ENCODE measurements at places on chromosomes 11 and 22.

DNA sequence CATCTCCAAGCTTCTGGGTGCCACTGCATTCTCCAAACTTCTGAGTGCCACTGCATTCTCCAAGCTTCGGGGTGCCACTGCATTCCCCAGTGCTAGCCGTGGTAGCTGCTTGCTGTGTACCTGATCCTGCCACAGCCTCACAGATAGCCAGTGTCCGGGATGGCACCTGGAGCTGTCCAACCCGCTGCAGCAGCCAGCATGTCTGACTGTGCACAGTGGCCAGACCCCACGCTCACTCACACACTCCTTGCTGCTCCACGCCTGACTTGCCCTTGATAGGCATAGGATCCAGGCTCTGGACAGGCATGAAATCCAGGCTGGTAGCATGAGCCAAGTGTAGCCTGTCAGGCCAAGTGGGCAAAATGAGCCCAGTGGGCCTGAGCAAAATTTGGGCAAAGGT is 465.0 kb downstream of the GUCY1A2 start:
- DNase-seq, result no peak

DNA sequence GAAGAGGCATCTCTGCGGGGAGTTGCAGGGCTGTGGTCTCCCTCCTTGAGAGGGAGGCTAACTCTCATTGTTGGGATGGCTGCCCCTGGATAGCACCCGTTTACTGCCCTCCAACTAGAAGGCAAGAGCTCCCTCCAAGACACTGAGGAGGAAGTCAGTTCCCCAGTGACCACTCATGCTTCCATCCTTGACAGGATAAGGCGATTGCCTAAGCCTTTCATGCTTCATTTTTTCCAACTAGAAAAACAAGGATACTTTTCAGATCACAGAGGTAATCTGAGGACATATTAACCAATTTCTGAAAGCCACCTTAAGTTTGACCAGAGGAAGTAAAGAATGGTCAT is 186.6 kb downstream of the MAML2 start:
- DNase-seq, result no peak

- no peak for DNase-seq
Observed at GRCh38 chr11:119626197-119626841, 102.7 kb downstream of the NECTIN1 start.

DNA sequence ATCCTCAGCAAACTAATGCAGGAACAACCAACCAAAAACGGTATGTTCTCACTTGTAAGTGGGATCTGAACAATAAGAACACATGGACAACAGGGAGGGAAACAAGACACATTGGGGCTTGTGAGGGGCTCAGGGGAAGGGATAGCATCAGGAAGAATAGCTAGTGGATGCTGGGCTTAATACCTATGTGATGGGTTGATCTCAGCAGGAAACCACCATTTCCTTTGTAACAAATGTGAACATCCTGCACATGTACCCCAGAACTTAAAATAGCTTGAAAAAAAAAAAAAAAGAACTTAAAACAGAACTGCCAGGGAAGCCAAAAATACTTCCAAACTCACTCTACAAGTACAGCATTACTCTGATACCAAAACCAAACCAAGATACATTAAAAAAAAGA is 33.8 kb downstream of the CASP4 start:
- DNase-seq, result no peak

DNA sequence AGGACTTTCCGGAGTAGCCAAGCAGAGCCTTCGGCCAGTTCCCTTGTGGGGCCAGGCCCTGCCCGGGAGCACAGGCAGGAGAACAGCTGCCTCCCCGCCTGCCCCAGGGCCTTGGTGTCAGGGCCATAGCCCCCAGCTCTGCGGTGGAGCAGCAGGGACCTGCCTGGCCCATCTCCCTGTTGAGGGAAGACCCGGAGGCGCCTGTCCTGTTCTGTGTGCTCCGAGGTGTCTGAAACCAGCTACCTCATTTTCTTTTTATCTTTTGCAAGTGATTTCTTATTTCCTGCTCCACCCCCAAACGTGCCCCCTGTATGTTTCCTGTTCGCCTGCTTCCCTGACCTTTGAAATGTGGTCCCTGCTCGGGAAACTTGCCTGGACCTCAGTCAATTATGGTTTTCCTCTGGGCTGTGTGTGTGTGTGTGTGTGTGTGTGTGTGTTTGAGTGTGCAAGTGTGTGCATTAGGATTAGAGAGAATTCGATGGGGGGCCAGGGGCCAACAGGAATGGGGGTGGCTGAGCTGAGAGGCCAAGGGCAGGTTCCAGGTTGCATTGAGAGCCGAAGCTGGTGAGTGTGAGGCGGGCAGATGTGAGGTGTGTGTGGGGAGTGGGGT is 19.1 kb downstream of the LRP5 start:
- peak; percentile 92 for DNase-seq

GRCh38 chr11:47124675-47125074 is 52.0 kb downstream of the ARFGAP2 start:
- DNase-seq, result no peak

- DNase-seq, result no peak
Observed at GRCh38 chr11:67664696-67665540, 9.5 kb downstream of the ALDH3B2 start.

- no peak for DNase-seq
Observed at GRCh38 chr11:26572770-26573402, 823 bp upstream of the MUC15 start.

GRCh38 chr22:20180245-20180630 is 29.4 kb upstream of the CCDC188 start:
- DNase-seq, result no peak

DNA sequence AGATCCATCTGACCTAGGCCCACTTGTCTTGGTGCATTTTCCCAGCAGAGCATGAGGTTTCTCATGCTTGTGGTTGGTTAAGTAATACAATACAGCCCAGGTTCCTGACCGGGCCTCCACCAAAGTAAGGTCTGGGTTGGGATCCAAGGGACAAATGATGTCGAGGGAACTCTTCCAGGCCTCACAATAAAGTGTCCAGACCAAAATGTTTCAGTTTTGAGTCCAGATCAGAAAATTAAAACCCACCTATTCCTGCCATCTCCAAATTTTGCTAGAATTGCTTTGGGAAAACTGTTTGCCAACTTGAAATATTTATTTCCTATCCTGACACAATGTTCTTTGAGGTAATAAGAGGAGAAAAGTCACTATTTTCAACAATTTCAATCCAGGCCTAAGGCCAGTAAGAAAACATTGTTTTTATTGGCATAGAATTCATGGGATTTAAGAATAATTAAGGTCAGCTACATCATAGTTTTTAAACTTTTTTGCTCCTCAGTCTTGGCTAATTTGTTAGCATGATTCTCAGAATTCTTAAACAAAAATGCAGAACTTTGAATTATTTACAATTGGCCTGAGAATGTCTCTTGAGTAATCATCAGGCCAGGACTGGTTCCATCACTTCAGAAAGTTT is 51.4 kb downstream of the ME3 start:
- no peak for DNase-seq

GRCh38 chr11:62340269-62340901 is 3.1 kb downstream of the ASRGL1 start:
- DNase-seq, result peak; percentile 77

- DNase-seq, result peak; percentile 9
Observed at GRCh38 chr22:21000207-21000986, 1.5 kb downstream of the THAP7 start.

GRCh38 chr11:72816404-72816990 is 2.3 kb downstream of the ATG16L2 start:
- no peak for DNase-seq

DNA sequence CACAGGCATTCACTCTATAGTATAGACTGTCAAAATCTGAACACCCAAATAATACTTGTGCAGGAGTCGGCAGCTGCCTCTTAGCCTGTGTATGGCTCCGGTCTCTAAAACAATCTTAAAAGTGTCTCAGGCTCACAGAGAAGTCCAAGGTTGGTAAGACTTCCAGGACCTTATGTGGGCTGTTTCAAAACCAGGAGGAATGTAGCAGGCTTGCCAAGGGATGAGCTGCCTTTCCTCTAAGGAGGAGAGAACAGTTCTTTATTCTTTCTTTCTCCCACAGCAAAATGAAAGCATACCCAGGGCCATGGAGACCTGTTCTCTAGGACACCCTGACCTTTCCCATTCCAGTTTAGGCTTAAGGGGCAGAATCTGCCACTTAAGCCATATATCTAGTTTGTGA is 176.5 kb downstream of the TRPC6 start:
- no peak for DNase-seq

DNA sequence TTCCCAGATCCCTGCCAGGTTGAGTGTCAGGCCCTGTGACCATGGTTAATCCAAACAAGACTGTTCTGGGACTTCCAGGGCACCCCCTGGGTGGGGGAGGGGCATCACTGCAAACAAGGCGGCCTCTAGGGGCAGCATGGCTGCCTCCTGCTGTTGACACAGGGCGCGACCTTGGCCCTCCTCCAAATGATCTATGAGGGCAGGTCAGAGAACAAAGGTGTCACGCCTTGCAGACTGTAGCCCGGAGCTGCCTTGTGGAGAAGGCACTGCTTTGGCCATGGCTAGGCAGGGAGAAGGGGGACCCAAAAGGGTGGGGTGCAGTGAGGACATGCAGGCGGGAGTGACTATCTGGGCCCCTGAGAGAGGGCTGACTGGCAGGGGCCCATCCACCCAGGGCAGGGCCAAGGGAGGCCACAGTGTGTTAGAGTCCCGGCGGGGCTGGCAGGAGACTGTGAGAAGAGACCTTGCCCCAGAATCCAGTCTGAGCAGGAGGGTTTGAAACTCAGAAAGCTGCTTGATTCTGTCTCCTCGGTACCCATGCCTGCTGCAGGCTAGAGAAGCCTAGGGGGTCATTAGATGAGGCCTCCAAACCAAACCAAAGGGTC is 35.6 kb downstream of the KCNC1 start:
- no peak for DNase-seq

DNA sequence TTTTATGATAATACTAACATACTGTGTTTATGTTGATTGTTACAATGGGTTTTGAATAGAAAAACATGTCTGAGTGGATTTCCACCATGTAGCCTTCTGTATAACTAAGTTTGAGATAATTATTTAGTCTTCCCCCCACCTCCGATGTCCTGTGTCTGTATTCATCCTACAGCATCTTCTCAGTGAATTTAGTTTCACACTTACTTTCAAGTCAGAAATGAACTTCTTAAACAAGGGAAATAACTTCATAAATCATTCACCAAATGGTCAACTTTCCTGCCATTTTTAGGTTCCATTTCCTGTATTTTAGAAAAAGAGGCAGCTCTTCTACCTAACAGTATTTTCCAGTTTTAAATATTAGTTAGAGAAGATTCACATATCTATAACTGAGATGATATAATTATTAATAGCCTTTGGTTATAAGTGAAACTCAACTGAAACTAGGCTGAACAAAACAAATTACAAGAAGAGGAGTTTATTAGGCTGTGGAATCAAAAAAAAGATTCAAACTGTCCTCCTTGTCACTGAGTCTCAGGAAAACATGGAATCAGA is 3.5 kb downstream of the OR51B5 start:
- DNase-seq, result no peak

GRCh38 chr11:34206407-34207300 is 101.2 kb downstream of the NAT10 start:
- DNase-seq, result no peak

GRCh38 chr22:18970176-18970947 is 34.3 kb upstream of the PRODH start:
- DNase-seq, result no peak

GRCh38 chr11:112156956-112157766 is 6.7 kb downstream of the IL18 start:
- peak; percentile 46 for DNase-seq

GRCh38 chr11:20563866-20564265 is 35.5 kb upstream of the SLC6A5 start:
- no peak for DNase-seq

DNA sequence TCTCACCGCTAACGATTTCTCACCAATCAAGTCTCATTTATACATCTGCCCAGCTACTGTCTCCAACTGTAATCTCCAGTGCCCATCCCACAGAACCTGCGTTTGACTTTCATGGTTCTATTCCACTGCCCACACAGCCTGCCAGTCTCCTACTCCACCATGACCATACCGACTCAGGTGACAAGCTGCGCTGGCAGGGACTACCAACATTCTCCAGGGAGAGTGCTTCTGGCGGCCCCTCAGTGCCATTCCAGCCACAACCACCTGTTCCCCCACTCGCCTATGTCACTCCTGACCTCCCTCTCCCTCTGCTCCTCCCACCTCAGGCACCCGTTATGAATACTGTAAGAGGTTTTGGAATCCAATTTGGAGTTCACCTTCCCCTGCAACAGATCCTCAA is 108.5 kb upstream of the BID start:
- DNase-seq, result no peak

DNA sequence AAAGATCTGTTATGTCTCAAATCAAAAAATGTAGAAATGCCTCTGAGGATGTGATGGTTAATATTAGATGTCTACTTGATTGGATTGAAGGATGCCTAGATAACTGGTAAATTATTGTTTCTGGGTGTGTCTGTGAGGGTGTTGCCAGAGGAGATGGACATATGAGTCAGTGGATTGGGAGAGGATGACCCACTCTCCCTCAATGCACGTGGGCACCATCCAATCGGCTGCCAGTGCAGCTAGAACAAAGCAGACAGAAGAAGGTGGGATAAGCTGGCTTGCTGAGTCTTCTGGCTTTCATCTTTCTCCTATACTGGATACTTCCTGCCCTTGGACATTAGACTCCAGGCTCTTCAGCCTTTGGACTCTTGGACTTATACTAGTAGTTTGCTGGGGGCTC is 430.3 kb downstream of the SOX6 start:
- DNase-seq, result no peak

GRCh38 chr11:115871161-115871760 is 367.0 kb upstream of the CADM1 start:
- DNase-seq, result no peak

- DNase-seq, result no peak
Observed at GRCh38 chr11:12133547-12134235, 23.3 kb downstream of the MICAL2 start.

- no peak for DNase-seq
Observed at GRCh38 chr22:37109242-37109917, at the start of gene TMPRSS6. Gene TMPRSS6 (minus strand): TSS chr22:37109713. CDS start chr22:37103417, 6,296 bp downstream.

DNA sequence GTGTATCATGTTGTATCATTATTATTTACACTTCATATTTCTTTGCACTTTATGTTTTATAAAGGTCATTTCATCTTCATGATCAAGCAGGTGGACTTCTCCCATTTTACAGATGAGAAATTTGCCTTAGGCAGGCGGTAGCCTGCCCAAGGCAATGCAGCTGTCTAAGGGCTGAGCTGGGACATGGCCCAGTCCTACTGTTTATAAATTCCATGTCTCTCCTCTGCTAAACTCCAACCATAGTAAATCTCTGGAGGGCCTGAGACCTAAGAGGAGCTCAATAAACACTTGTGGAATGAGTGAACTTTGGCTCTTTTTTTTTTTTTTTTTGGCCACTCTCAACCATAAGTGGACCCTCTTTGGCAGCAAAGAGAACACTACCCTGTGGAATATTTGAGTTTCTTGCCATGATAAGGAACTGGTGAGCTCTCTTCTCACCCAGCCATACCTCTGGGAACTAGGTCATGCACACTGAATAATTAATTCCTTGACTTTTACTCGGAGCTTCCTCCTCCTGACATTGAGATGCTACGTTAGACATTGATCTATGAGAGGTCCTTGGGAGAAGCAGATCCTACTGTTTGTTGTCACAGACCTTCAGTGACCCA is 29.9 kb downstream of the MICAL2 start:
- no peak for DNase-seq

GRCh38 chr22:29039148-29039547 is 22.5 kb downstream of the C22orf31 start:
- no peak for DNase-seq
